ENCODE measurements at places on chromosomes 7 and 10.

- DNase-seq, result no peak
Measured at GRCh38 chr7:100599911-100600729, 2.0 kb upstream of the PCOLCE start.

DNA sequence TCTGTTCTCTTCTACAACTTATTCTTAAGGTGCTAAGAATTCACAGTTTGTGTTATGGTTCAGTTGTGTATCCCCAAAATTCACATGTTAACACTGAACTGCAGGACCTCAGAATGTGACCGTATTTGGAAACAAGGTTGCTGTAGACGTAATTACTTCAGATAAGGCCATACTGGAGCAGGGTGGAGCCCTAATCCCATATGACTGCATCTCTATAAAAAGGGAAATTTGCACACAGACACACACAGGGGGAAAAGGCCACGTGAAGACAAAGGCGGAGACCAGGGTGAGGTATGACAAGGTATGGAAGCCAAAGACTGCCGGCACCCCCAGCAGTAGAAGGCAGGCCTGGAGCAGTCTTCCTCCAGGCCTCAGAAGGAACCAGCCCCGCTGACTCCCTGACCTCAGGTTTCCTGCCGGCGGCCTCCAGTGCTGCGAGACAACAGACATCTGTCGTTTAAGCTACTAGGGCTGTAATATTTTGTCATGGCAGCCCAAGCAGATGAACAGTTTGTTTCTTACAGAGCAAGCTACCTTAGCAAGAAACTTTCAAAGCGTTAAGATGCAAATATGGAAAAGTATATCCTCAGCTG lies 98.7 kb downstream of the PROSER2 start:
- DNase-seq, result no peak

DNA sequence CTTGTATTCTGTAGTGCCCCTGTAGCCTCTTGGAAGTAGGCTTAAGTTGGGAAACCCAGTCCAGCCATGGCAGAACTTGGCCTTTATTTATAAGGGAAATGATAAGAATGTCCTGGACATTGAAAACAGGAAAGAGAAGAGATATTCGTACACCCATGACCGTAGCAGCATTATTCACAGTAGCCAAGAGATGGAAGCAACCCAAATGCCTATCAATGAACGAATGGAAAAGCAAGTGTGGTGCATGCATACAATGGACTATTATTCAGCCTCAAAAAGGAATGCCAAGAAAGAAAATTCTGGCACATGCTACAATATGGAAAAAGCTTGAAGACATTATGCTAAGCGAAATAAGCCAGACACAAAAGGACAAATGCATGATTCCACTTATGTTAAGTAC lies 315.3 kb downstream of the CXCL12 start:
- no peak for DNase-seq

GRCh38 chr7:121503039-121503438 lies 106.9 kb upstream of the FAM3C start:
- no peak for DNase-seq

GRCh38 chr7:79284211-79284610 lies 169.3 kb downstream of the MAGI2 start:
- DNase-seq, result no peak

GRCh38 chr7:2938514-2939192 lies 94.5 kb upstream of the GNA12 start:
- no peak for DNase-seq

DNA sequence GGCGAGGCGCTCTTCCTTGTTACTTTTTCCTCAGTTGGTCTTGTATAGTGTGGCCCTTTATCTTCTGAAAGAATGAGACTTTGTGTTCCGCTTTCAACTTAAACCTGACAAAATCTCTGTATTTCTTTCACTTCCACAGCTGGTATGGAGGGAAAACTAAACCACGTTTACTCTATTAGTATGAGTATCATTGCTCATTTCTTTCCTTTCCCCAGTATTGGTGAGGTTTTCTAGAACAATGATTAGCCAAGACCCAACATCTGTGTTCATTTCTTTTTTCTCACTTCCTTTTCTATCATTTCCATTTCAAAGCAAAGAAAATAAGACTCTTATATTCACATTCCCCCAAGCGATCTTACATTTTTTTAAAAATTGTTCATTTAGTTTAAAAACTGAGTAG lies 165.3 kb downstream of the PAXIP1 start:
- no peak for DNase-seq

DNA sequence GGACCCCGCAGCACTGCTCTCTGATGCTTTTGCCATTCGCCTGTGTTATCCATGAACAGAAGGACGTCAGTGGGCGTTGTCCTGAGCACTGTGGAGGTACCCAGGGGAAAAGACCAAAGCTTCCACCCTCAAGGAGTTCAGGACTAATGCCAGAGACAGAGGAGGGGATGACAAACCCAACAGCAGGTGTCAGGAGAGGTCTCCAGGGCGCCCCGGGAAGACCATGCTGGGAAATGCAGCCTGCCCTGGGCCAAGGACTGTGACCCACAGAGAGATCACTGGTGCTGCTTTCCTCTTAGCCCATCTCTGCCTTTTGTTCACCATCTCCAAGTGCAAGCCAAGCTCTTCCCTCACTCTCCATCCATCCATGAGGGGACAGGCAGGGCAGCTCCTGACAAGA lies 166.8 kb upstream of the PFKP start:
- DNase-seq, result no peak

GRCh38 chr7:26860361-26860760 lies 4.0 kb downstream of the SKAP2 start:
- no peak for DNase-seq

- DNase-seq, result no peak
Measured at GRCh38 chr7:46292741-46293140, 371.7 kb upstream of the IGFBP3 start.

DNA sequence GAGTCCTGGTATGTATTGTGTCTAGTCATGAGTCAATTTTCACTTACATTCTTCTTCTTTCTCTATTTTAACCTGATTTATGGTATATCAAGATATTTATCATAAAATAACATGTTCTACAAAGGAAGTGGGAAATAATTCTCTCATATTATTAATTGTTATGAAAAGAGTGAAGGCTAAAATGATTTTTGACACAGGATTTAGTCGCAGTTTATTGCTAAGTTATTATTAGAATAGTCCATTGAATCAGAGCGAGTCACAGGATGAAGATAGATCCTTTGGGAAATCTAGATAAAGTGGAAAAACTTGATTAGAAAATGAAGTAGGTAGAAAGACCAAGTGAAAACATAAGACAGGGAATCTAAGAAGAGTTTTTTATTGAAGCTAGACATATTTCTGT lies 184.3 kb upstream of the DGKB start:
- no peak for DNase-seq

GRCh38 chr10:59589796-59590195 lies 119.9 kb downstream of the SLC16A9 start:
- no peak for DNase-seq

All from activated T-cell treated with anti-CD3 and anti-CD28 coated beads for 48 hours (primary cell).